ENCODE measurements at places on chromosomes 11 and 22.

DNA sequence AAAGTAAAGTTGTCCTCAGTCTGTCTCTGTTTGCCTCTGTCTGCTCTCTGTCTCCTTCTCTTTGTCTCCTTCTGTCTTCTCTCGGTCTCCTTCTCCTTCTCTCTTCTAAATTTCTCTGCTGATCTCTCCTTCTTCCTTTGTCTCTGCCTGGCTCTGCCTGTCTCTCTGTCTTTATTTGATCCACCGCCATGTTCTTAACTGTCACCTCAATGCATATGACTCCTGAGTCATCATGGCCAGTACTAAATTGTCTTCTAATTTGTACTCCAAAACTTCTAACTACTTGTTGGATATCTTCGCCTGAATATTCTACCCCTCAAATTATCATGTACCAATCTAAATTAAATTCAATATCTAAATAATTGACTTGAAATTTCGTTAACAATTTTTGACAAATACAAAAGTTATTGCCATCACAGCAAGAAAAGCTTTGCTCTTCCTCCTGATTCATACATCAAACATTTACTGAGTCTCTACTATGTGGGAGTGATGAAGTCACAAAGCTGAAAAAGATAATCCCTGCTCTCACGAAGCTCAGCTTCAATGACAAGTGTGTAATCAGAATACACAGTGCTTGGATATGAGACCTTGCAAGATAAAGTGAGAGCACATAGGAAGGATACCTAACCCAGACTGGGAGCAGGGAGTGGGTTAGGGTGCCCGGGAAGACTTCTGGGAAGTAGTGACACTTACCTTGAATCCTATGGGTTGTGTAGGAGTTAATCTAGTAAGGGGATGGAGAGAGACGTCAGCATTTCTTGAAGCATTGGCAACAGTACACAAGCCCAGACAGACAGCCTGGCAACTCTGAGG lies 193.0 kb downstream of the MAML2 start:
- DNase-seq = no peak

GRCh38 chr11:120863359-120863758 lies 160.5 kb upstream of the TBCEL start:
- no peak for DNase-seq

- DNase-seq = no peak
Measured at GRCh38 chr11:111923351-111923788, 4.7 kb downstream of the C11orf52 start.

GRCh38 chr11:12240677-12241076 lies 130.3 kb downstream of the MICAL2 start:
- DNase-seq = no peak

DNA sequence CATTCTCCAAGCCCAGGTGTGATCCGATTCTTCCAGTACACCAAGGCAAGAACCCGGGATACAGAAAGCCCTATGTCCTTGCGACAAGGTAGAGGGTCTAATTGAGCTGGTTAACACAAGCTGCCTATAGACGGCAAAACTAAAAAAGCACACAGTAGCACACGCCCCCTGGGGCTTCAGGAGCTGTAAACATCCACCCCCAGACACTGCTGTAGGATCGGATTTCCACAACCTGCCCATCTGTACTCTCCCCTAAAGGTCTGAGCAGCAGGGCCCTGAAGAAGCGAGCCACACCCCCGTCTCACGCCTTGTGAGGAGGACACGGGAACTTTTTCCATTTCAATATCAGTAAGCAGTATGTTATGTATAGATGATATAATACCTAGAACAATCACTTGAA lies 624.7 kb downstream of the BUD13 start:
- DNase-seq = no peak

DNA sequence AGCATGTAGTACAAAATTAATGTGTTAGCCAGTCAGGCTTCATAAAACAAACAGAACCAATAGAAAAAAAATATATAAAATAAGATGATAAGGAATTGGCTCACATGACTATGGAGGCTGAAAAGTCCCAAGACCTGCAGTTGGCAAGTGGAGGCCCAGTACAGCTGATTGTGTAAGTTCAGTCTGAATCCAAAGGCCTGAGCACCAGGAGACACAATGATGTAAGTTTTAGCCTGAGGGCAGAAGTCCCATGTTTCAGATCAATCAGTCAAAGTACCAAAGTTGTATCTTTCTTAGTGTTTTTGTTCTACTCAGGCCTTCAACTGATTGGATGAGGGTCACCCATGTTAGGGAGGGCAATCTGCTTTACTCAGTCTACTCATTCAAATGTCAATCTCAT lies 14.3 kb upstream of the OR10D3 start:
- DNase-seq = no peak

DNA sequence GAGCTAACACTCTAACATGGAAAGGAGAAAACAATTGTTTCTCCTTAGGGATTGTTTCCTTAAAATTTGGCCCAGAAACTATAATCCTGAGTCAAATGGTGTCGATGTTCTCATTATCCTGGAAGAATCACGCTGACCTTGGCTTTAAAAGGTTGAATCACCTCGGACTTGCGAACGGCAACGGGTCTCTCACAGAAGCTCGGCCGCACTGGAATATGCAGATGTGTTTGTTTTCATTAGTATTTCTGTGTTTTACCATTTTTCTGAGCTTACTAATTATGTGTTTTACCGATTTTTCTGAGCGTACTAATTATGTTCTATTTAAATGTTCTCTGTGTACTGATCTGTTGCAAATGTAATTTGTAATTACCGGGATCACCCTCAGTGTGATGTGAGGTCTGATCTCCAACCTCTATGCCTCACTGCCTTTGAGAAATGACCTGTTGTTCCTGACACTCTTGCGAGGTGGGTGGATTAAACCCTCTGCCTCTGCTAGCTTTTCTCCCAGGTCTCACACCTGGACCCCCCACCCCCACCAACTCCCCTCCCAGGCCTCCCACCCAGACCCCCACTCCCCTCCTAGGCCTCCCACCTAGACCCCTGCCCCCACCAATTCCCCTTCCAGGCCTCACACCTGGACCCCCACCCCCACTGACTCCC lies 38.3 kb upstream of the BRSK2 start:
- DNase-seq = no peak

DNA sequence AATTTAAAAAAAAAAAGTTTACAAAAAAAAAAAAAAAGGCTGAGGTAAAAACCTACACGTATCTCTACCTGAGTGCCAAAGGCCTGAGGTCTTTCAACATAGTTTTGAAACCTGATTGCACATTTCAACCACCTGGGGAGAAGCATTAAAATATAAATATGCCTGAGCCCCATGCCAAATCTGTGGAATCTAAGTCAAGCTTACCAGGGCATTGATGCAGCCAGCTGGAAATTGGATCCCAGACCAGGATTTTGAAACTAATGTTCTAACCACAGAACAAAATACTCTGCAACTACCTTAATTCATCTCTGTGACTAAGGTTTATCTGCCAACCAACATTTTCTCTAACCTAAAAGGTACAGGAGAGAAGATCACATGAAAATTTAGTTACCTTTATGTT lies 38.8 kb upstream of the CHRNA10 start:
- DNase-seq = no peak

- DNase-seq = no peak
Measured at GRCh38 chr22:42324990-42325710, 54.7 kb upstream of the TCF20 start.

GRCh38 chr11:35257281-35257680 lies 118.3 kb downstream of the CD44 start:
- no peak for DNase-seq

GRCh38 chr22:39365492-39365780 lies 15.6 kb downstream of the SYNGR1 start:
- DNase-seq = no peak

GRCh38 chr22:50309601-50309991 lies 2.1 kb upstream of the PLXNB2 start:
- DNase-seq = peak; percentile 74

DNA sequence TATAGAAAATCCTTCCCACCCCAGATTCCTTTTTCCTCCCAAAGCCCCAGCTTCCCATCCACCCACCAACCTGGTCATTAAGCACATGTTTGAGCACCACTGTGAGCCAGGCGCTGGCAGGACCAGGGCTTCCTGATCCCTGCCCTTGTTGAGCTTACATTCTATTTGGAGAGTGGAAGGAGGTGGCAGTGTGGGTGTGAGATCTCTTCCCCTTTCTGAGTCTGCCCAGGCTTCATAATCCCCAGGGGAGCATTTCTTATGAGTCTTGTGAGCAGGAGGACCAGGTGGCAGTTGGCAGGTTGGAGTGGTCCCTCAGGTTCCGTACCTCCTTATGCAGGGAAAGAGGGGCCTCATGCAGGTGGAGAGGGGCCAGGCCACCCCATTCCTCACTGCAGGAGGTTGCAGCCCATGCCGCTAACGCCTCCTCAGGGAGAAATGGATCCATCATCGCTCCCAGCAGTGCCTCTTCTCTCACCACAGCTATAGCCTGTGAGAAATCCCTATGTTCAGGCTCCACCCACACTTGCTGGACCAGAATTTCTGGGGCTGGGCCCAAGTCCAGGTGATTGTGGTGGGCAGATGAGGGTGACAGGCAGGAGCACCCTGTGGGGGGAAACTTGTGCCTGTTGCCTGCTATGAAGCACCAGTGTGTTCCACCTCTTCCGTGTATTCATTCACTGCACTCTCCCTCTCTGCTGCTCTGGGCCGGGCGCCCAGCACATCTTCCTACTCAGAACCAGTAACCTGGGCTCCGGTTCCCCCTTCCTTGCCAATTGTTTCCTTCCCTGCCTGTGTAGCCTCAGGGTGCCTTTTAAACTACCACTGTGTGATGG lies 23.5 kb downstream of the UBE2L3 start:
- DNase-seq = no peak

DNA sequence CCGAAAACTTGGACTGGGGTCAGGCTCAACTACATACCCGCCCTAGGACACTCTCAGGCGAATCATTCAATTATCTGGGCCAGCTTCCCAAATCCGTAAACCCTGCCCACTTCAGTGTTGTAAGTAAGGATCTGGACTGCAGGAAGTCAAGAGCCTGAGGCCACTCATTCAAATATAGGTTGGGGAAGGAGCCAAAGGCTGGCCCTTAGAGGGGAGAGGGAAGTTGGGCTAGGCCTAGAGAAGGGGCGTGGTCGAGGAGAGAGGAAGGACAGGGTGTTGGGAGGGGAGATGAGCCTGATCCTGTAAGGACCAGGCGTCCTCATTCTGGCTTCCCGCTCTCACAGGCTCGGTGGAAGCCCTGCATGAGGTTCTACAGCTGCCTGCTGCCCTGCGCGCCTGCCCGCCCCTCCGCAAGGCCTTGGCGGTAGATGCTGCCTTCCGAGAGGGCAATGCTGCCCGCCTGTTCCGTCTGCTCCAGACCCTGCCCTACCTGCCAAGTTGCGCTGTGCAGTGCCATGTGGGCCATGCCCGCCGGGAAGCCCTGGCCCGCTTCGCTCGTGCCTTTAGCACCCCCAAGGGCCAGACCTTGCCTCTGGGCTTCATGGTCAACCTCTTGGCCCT lies 3.0 kb downstream of the SAC3D1 start:
- DNase-seq = no peak

DNA sequence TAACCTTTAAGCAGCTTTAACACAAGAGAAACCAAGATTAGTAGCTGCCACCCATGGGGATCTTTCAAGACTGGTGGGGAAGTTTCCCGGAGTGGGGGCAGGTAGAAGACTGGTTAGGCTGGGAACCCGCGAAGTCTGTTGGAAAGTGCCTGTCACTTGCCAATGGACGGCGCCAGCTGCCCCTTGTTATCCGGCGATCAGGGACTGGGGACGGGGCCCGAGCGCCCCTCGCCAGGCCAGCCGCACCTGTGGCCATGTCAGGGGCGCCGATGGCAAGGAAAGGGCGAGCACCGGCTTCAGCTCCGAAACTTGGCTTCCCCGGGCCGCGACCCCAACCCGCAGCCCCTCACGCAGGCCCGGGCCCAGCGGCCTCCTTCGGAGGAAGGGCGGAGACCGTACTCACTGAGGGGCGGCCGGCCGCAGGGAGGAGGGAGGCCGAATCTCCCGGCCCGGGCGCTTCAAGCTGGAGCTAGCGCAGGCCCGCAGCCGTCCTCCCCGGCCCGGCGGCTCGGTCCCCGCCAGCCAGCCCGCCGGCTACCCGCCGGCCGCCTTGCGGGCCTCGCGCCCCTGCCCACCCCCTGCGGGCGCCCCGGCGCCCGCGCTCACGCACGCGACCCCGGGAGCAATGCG lies 539 bp downstream of the EIF4ENIF1 start:
- peak; percentile 74 for DNase-seq

DNA sequence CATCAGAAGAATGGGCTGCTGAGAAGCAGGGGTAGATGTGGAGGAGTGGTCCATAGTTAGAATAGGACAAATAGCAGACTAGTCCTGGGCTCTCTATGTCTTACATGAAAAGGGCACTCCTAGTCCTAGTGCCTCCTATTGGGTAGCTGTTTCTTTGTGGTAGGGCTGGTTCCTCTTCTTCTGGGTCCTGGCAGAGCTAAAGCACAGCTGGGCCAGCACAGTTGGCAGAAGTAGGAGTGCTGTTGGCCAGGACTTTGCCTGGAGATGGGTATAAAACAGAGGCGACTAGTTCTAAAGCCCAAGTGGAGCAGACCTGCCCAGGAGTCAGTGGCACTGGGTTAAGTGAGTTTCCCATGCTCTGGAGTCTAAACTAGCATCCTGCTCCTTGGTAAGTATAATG lies 55.2 kb downstream of the PPFIBP2 start:
- DNase-seq = no peak

- no peak for DNase-seq
Measured at GRCh38 chr11:106061249-106061784, 15.8 kb downstream of the KBTBD3 start.

DNA sequence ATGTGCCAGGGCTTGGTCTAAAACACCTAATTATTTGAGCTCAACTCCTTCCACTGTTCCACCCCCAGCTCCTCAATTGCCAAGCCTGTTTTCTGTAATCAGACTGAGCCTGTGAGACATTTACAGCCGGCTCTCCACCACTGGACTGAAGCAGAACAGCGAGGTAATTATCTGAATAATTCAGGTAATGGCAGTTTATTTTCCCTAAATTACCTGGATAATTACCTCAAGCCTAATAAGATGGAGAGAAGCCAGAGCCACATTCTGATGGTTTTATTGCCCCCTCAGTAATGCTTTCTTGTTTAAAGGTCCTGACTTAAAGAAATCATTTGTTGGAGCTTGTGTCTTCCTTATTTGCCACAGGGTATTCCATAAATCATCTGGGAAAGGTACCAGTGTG lies 64.2 kb downstream of the FZD4 start:
- peak; percentile 39 for DNase-seq

DNA sequence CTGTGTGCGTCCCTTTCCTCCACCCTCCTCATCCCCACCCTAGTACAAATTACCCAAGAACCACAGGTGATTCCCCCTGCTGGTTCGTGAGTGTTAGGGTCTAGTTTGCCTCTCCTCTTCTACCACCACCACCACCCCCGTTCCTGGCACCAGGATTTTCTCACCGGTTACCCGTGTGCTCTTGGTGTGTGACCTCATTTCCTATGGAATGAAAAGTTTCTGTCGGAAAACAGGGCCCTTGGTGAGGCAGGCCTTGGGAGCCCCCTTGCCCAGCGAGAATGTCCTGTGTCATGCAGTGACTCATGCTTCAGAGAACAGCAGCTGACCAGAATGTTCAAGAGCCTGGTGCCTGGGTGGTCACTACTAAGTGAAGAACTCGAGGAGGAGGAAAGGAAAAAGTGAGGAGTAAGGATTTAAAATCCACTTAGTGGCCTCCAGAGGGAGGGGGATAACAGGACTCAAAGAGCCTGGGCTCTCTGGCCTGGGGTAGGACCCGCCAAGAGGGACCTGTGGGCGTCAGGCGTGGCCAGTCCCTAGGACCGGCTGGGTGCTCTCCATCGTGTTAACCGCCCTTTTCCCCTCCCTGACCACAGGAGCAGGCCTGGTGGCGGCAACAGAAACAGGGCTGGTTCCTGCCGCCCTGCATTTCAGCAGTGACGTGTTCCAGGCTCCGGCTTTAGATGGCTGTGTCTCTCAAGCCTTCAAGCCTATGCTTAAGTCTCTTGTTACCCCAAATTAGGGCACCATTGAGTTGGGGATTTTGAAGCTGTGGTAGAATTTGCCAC lies 30.2 kb downstream of the C22orf31 start:
- DNase-seq = peak; percentile 80

GRCh38 chr11:126567419-126567818 lies 211.9 kb downstream of the ST3GAL4 start:
- DNase-seq = no peak

Data from kidney (tissue), 22 donors.